T-cell (primary cell): ENCODE measurements at places on chromosomes 2 and 18. TPM values are rescaled to one million over a fixed set of nuclear protein-coding genes. Genes with fewer than 3 reads are reported as not detected.

DNA sequence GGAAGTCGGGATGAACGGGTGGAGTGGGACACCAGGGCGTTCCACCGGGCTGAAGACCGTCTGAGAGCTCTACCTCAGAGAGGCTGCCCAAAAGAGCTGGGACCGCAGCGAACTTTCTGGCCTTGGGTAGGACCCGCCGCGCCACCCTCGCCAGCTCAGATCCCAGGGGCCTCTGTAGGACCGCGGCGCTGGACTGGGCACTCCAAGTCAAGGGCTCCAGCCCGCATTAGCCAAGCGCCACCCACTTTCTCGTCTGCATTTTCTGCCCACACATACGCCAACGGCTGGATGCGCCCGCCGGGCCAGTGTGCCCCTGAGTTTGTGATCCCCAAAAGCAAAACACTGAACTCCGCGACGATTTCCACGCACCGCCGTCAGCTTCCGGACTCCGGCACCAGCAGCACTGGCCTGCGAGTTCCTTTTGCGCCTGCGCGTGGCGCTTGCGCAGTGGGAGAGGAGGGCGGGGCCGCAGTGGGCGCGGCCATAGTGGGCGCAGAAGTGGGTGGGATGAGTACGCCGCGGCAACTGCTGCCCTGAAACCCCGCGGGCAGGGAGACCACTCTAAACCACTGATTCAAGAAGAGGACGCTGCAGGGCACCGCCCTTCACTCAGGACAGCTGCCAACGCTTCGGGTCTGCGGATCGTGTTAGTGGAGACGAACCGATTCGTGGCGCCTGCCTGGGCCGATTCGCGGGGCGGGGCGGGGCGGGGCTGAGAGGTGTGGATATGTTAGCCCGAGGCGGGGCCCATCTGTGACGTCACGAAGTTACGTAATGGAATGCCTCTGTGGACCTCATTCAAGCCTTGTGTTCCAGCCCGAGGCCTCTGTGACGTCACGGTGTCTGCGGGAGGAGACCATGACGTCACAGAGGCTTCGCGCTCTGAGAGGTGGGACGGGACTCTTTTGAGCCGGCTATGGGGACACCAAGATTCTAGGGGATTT, 10.5 kb downstream of the OSR1 start:
- H3K4me3 ChIP-seq = peak overlapping the region; percentile 91
- peaks cover 9% of the 10 kb centered on the region for H3K4me1 ChIP-seq
- H3K36me3 ChIP-seq = no peaks in the 10 kb centered on the region
- peak overlapping the region; percentile 80 for H3K27ac ChIP-seq
- H3K27me3 ChIP-seq = peaks cover 47% of the 10 kb centered on the region
- DNase-seq = peak; percentile 98

DNA sequence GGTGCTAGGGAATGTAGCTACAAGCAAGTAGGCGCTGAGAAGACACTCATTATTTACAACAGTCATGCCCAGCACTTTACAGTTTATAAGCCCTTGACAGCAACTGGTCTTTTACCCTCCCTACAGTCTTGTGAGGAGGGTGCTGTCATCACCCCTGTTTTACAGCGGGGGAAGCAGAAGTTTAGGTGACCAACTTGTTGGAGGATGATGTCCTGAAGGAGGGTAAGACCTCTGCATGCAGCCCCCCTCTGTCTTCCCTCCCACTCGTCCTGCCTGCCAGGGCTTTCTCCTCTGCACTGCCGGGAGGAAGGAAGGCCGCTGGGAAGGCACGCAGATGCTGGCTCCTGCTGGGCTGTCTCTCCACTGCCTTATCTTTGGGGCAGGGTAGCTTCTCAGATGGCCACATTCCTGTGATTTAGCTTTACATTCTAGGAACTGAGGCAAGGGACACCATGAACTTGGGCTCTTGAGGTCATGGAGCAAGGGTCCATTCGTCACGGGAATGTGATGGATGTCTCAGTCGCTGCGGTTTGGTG, 972 bp downstream of the IL1R1 start:
- no peak overlapping the region for H3K4me3 ChIP-seq
- DNase-seq = no peak

DNA sequence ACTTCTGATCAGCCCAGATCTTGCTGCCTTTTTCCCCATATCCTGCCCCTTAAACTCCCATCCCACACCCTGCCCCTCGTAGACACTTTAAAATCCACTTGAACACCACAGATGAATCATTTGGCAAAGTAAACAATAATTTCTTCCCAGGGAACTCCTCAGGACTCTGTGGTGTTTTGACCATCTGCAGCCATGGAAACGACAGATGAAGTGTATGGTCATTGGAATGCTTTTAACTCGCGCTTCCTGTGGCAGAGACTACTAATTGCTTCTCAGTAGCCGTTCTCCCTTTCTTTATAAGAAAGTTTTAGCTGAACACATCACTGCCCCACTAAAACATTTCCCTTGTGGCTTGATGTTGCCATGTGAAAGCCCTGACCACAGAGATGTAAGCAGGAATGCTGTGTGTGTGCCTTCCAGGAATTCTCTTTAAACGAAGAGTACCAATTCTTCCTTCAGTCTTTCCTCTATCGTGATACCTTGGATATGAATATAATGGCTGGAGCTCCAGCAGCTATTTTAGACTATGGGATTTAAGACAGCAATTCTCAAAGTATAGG, 92.7 kb upstream of the PARD3B start:
- H3K27ac ChIP-seq = no peak overlapping the region
- DNase-seq = no peak
- no peaks in the 10 kb centered on the region for H3K36me3 ChIP-seq

- DNase-seq = no peak
- H3K27me3 ChIP-seq = peaks cover 26% of the 10 kb centered on the region
- H3K36me3 ChIP-seq = no peaks in the 10 kb centered on the region
- H3K4me1 ChIP-seq = no peaks in the 10 kb centered on the region
- H3K4me3 ChIP-seq = no peak overlapping the region
These were observed 15.8 kb downstream of the BOLA3 start for GRCh38 chr2:74131901-74132300.

- H3K4me3 ChIP-seq = no peak overlapping the region
- no peak overlapping the region for H3K27ac ChIP-seq
- H3K4me1 ChIP-seq = no peaks in the 10 kb centered on the region
- no peak for DNase-seq
- H3K27me3 ChIP-seq = no peaks in the 10 kb centered on the region
These were observed 28.3 kb downstream of the ANKMY1 start for GRCh38 chr2:240529344-240529999.

DNA sequence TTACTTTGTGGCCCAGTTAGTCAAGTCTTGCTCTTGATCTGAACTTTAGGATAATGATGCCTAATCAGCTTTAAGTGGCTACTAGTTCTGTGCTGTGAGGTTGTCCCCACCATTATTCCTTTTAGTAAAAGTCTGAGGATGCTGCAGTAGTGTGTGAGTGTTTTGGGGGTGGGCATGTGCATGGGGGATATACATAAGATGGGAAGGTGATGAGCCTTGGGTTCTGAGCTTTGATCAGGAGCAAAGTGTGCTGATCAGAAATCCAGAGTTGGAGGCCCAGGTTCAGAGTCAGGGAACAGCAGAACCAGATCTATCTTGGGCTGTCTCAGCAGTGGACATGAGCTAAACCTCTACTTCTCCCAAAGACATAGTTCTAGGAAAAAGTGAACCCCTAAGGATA, 66.8 kb downstream of the POLE4 start:
- H3K4me1 ChIP-seq = no peaks in the 10 kb centered on the region
- no peaks in the 10 kb centered on the region for H3K27me3 ChIP-seq
- no peak overlapping the region for H3K4me3 ChIP-seq
- no peak for DNase-seq
- no peak overlapping the region for H3K27ac ChIP-seq

DNA sequence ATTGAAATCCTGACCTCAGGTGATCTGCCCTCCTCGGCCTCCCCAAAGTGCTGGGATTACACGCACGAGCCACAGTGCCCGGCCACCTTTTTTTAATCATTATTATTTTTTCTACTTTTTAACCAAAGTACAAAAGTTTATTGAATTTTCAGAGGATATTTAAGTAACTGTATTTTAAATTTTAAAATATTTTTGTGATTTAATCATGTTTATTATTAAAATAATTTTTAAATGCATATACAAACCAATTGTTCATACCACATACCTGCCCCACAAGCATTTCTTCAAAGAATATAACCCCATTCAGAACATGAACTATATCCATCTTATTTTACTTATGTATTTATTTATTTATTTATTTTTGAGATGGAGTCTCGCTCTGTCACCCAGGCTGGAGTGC, 163.6 kb upstream of the MAP2 start:
- no peaks in the 10 kb centered on the region for H3K27me3 ChIP-seq
- no peaks in the 10 kb centered on the region for H3K4me1 ChIP-seq
- DNase-seq = no peak
- no peak overlapping the region for H3K4me3 ChIP-seq

DNA sequence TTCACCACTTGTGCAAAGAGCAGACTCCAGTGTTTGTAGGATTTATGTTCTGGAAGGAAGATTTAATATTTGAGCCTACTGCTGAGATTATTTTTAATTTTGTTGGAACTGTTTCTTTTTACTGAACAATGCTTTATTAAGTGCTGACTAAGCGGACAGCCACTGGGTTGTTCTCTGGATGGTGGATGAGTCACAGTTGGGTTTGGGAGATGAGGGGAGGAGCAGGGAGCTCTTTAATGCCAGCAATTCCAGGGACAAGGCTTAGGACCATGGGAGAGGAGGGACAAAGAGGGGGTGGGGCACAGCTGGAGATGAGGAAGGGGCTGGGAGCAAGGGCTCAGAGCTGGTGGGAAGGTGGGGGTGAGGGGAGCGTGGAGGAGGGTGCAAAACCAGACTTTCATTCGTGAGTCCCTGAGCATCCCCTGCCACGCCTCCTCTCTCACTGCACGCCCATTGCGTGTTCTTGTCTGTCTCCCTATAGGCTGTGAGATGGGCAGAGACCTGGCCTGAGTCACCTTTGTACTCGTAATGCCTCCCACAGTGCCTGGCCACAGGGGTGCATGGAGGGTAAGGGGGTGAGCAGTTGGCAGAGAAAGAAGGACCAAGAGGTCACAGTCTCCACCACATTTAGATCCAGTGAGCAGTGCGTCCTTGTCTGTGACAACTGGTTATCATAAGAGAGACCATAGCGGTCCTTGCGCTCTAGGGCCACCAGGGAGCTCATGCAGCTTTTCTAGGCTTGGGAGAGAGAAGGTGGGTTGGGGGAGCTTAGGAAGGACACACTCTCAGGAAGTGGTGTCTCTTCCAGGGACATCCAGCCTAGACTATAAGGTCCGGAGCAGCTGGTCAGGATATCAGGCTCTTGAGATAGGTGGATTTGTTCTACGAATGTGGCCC, 18.4 kb downstream of the SLC4A3 start:
- H3K36me3 ChIP-seq = no peaks in the 10 kb centered on the region
- no peaks in the 10 kb centered on the region for H3K4me1 ChIP-seq
- no peak overlapping the region for H3K27ac ChIP-seq
- no peak for DNase-seq
- H3K4me3 ChIP-seq = no peak overlapping the region

KCNG2 gene
- not detected for total RNA-seq

RAD51AP2 gene
- not detected for total RNA-seq

C2orf80 gene
- not detected for total RNA-seq

ALPG gene
- total RNA-seq = not detected

GAD1 gene
- not detected for total RNA-seq
